Astrocyte (in vitro differentiated cells and primary cell): ENCODE measurements at places on chromosomes 1 and 21. TPM values are rescaled to one million over a fixed set of nuclear protein-coding genes. Genes with fewer than 3 reads are reported as not detected.

- peak; percentile 15 for DNase-seq
These were observed 50.5 kb upstream of the ATF3 start for GRCh38 chr1:212557739-212558692.

DNA sequence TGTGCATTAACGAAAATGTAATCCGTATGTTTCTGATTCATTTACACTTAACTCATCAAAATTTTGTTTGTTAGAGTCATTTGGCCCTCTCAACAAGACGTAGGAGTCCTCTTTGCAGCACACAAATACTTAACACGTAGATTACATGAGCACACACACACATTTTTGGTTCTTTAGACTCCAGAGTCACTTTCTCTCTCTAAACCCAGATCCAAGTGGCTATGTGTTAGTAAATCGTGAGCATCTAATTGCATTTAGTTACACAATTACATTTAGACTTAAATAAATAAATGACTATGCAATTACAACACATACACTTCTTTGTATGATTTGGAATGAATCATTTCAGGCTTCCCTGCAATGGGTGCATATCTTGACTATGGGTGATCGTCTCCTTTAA lies 109.0 kb upstream of the GREM2 start:
- no peak for DNase-seq

GRCh38 chr1:202107801-202108731 lies 14.7 kb upstream of the GPR37L1 start:
- no peak for DNase-seq

DNA sequence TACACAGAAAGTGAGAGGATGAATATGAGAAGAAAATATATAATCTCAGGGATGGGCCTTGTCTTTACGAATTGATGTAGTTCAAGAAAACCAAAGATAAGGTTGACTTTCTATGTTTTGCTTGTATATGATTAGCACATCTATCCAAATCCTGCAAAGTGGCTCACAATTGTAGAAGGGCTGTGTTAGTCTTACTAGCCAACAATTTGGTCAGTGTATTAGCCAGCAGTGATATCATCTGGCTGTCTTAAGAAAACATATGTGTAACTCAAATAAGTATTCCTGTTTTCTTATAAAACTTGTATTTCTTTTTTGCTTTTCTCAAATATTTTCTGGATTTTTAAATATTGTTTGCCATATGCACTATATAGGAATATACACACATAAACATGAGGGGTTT lies 5.5 kb downstream of the SDCCAG8 start:
- peak; percentile 80 for DNase-seq

CLCA1 gene
- not detected in 2 replicates for total RNA-seq

ATAD3C gene
- 1.8 and 2.5 TPM in 2 replicates for total RNA-seq

ITLN2 gene
- total RNA-seq: not detected in 2 replicates

GSTM1 gene
- total RNA-seq: not detected in 2 replicates

UMODL1 gene
- 0.10 TPM in 1 of 2 replicates, not detected in the other for total RNA-seq

UCHL5 gene
- total RNA-seq: 26.4 and 33.3 TPM in 2 replicates
